ENCODE measurements at places on chromosomes 3 and 15. TPM values are rescaled to one million over a fixed set of nuclear protein-coding genes. Genes with fewer than 3 reads are reported as not detected.

Gene GHRL
- total RNA-seq, result not detected

Gene SYNPR
- total RNA-seq, result not detected

DNA sequence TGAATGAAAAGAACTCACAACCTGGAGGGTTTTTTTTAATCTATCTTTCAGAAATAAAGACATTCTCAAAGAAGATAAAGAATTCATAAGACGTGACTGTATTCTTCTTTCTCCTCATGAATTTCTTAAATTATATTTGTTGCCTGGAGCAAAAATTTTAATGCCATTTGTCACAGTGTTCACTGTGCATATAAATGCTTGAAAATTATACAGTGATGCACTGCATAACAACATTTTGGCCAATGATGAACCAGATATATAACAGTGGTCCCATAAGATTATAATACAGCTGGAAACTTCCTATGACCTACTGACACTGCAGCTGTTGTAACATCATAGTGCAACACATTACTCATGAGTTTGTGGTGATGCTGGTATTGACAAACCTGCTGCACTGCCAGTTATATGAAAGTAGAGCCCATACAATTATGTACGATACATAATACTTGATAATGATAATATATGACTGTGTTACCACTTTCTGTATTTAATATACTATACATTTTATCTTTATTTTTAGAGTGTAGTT lies 67.3 kb downstream of the P2RY1 start:
- DNase-seq, result no peak

DNA sequence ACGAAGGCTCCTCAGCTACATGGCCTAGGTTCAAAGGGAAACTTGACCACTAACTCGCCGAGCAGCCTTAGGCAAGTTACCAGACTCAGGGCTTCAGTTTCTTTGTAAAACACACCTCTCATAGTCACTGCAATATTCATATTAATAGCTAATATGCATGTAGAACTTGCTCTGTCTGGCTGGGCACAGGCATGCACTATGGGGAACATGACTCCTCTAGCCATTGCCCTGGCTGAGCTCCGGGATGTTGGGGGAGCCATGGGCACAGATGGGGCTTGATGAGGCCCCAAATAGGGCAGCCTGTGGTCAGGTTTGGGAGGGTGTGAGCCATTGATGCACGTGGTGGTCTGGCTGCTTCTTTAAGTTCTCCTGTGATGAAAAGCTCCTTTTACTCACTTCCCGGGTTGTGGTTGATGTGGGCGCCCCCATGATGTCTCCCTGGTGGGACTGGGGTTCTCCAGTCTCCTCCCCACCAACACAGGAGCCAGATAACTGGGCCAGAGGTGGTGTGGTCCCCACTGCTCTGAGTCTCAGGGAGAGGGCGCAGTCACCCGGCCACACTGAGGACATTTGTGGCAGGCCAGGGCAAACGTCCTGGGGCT lies 29.4 kb upstream of the DUSP7 start:
- DNase-seq, result no peak

Measured in MCF 10A (cell line).